ENCODE measurements at places on chromosomes 7 and 10.

DNA sequence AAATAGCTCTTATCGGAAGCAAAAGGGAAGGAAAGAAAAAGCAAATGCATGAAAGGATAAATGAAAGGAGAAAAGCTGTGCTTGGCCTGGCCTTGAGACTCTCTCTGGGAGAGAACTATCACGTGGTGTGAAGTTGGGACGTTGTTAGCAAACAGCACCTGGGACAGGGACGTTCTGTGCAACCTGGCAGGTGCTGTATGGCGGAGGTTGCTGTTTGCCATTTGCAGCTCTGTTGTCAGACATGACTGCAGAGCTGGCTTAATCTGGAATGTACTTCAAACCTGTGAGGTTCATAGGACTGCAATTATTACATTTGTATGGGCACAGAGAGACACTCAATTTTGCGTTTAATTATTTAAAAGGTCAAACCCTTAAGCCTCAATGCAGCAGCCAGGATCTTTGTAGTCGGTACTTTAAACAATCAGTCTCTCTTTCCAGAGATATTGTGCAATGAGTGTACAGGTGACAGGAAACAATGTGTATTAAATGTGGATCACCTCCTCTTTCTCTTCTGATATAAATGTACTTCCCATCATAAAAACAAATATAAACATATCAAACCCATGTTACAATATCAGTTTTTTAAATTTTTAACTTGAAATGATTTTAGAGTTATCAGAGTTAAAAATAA is 800.5 kb upstream of the KCND2 start:
- DNase-seq = no peak

DNA sequence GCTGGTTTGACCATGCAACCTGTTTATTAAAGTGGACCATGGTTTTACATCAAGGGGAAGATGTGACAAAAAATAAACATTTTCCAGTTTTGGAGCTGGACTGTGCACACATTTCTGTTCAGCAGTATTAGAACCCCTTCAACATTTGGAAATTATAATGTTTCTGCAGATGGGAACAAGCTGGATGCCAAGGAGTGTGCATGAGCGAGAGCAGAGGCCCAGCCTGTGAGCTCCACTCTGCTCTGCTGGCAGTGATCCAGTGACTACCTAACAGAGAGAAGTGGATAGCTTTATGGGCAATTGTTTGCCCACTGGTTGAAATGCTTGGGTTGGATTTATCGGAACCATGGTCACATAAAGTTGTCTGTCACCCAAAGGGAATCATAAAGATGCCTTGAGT is 456.7 kb downstream of the NRG3 start:
- no peak for DNase-seq

GRCh38 chr7:108452707-108453106 is 3.5 kb downstream of the NRCAM start:
- no peak for DNase-seq

DNA sequence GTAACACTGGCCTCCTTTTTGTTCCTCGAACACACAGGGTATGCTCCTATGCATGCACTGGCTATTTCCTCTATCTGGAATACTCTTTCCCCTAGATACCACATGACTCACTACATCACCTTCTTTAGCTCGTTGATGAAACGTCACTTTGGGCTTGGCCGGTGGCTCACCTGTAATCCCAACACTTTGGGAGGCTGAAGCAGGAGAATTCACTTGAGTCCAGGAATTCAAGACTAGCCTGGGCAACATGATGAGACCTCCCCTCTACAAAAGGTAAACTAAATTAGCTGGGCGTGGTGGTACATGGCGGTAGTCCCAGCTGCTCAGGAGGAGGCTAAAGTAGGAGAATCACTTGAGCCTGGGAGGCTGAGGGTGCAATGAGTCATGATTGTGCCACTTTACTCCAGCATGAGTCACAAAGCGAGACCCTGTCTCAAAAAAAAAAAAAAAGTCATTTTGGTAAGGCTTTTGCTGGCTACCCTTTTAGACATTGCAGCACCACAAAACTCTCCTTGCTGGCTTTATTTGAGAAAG is 14.5 kb downstream of the ANKIB1 start:
- no peak for DNase-seq

DNA sequence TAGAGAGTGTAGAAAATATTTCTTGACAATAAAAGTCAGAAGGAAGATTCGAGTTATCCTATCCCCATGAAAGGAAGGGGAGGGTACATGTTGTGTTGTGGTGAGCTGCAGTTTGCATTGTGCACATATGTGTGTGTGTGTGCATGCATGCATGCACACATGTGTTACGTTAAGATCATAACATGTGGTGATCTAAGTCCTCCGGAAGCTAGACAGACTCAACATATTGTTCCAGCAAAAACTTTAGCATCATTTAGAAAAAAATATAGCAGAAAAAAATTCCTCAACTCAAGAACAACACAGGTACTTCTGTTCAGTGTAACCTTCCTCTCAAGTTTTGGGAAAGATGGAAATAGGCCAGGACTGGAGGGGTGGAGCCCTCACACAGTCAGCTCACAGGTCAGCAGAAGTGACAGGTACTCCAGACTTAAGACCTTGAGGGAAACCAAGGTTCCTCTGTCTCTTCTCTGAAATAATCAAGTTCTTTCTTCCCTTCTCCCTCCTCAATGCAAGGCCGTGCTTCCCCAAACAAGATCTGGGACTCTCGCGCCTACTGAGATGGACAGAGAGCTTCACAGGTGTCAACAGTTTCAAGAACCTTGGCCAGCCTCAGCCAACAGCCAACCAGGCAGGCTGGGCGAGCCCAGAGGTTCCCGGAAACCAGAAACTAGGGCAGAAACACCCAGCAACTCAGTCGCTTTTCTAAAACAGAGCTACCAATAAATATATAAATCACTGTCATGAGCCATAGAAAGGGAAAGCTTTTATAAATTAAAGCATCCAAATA is 205.2 kb downstream of the FAM107B start:
- no peak for DNase-seq

- DNase-seq = no peak
Measured at GRCh38 chr7:29139191-29139590, 7.1 kb downstream of the CPVL start.

- no peak for DNase-seq
Measured at GRCh38 chr10:27601946-27602538, 97.9 kb downstream of the RAB18 start.

DNA sequence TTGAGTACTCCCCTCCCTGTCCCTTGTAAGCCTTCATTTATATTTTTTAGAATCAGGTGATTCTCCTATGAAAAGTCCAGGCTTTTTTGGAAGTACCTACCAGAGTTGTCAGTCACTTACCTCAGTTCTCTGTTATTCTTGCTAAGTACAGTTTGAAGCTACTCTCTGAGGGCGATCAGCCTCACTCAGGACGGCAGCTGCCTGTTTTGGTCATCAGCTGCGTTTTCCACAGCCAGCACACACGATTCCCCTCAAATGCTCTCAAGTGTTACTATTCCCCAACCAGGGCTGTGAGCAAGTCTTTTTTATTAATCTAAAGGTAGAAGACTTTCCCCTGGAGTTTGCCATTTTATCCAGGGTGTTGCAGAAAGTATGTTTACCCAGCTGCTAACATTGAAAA is 328.6 kb downstream of the SUGCT start:
- no peak for DNase-seq

GRCh38 chr7:138868711-138869110 is 70.7 kb upstream of the ATP6V0A4 start:
- no peak for DNase-seq

GRCh38 chr10:74910976-74911350 is 84.6 kb downstream of the KAT6B start:
- DNase-seq = no peak

- DNase-seq = no peak
Measured at GRCh38 chr7:99579956-99580777, 17.9 kb upstream of the TMEM225B start.

- no peak for DNase-seq
Measured at GRCh38 chr10:98256692-98257091, 11.3 kb downstream of the LOXL4 start.

GRCh38 chr10:7697426-7697825 is 5.7 kb upstream of the ITIH2 start:
- DNase-seq = no peak

GRCh38 chr10:55048830-55049498 is 247.9 kb upstream of the PCDH15 start:
- DNase-seq = no peak

GRCh38 chr7:82760074-82760473 is 316.5 kb upstream of the CACNA2D1 start:
- DNase-seq = no peak

- DNase-seq = no peak
Measured at GRCh38 chr10:70051848-70052247, 798 bp upstream of the MACROH2A2 start.

DNA sequence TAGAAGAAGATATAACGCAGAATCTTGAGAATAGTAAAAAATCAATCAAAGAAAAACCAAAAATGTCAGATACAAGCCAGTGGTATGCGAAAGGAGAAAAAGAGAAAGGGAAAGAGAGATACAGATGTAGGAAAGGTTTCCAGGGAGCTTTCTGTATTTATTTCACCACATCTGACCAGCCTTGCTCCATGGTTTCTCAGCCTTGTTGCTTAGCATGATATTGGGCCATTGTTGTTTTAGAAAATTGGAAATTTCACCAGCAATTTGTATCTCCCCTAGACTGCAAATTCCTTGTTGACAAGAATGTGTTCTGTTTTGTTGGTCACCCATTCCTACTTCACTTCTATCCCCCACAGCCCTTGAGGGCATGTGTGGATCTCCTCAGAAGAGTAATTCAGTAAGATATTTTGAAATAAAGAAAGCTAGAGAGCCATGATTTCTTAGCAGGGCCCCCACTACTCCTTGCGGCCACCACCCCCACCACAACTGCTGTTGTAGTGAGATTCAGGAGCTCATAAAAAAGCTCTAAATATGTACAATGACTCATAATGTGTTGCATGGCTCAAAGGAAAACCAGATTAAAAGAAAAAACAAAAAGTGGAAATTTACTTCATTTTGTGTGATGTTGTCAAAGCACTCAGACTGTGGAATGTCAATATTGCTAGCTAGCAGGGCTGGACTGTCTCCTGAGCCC is 138.7 kb downstream of the CHRM2 start:
- no peak for DNase-seq

- DNase-seq = no peak
Measured at GRCh38 chr10:43922335-43923280, 273.9 kb upstream of the ZNF32 start.

- no peak for DNase-seq
Measured at GRCh38 chr7:139791316-139791715, 13.5 kb upstream of the HIPK2 start.

DNA sequence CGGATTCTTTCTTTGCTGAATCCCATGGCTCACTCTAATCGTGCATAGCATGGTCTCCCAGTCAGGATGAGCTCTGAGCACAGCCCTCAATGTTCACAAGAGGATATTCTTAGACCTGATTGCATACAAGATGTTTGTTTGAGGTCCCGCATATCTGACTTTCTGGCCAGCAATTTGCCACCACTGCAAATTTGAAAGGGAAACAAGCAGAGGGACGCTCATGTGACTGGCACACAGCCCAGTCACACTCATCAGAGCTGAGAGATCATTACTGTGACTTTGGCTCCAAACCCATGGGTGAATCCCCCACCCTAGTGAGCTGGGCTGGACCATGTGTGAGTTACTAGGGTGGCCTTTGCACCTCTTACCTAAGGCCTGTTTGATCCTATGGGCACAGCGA is 9.9 kb downstream of the TAS2R41 start:
- no peak for DNase-seq

Measured in activated naive CD4-positive, alpha-beta T cell (primary cell).